Stimulated activated CD4-positive, alpha-beta T cell treated with anti-CD3 and anti-CD28 coated beads, Interleukin-4, amount 100 ng/mL, for 24 hours (primary cell): ENCODE measurements at places on chromosomes 7 and 10.

- DNase-seq = no peak
Observed at GRCh38 chr7:51160411-51160810, 156.2 kb downstream of the COBL start.

- no peak for DNase-seq
Observed at GRCh38 chr10:98331885-98332284, 63.9 kb upstream of the LOXL4 start.

DNA sequence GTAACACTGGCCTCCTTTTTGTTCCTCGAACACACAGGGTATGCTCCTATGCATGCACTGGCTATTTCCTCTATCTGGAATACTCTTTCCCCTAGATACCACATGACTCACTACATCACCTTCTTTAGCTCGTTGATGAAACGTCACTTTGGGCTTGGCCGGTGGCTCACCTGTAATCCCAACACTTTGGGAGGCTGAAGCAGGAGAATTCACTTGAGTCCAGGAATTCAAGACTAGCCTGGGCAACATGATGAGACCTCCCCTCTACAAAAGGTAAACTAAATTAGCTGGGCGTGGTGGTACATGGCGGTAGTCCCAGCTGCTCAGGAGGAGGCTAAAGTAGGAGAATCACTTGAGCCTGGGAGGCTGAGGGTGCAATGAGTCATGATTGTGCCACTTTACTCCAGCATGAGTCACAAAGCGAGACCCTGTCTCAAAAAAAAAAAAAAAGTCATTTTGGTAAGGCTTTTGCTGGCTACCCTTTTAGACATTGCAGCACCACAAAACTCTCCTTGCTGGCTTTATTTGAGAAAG is 14.5 kb downstream of the ANKIB1 start:
- DNase-seq = no peak

DNA sequence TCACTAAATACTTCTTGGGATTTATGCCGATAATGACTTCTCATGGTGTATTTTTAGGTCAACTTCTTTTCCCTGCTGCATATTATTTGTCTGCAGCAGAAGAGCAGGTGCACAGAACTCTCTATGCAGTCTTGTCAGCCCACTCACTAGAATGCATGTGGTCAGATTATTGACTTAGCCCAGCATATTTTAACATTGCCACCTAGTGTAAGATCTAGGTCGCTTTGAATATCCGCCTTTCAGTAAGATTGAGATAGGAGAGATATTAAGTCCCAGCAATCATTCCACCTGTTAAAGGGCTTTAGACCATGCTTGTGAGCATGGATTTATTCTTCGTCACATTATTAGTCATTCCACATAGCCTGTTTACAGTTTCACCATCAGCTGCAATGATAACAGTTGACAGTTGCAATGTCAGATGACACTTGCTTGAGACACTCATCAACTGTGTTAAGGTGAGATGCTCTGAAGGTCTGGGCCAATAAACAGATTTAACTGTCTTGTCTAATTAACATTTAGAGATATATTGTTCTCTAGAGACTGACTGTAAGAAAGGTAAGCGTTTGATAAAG is 491.7 kb downstream of the ARL4A start:
- no peak for DNase-seq

- DNase-seq = no peak
Observed at GRCh38 chr10:129924375-129925085, 39.5 kb downstream of the EBF3 start.

DNA sequence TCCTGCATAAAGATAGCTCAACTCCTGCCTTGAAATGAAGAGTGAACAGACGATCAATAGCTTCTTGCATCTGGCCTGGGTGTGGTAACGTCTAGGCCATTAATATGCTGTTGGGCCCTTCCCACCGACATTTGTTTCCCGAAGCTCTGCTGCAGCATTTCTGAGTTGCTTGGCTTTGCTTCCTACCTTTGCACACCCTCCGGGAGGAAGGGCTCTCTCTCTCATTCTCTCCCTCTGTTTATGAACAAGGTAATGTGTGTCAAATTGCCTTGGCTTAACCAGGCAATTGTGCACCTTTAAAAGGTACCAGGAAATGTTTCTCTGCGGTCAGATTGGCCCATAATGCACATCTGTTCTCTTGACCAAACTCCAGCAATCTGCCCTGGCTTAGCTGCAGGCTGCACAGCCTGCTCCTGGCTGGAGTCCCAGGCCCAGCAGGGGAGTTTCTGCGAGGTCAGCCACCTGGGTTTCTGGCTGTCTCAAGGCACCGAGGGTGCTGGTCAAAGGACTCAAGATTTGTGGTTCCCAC is 223.7 kb downstream of the SNX10 start:
- no peak for DNase-seq

DNA sequence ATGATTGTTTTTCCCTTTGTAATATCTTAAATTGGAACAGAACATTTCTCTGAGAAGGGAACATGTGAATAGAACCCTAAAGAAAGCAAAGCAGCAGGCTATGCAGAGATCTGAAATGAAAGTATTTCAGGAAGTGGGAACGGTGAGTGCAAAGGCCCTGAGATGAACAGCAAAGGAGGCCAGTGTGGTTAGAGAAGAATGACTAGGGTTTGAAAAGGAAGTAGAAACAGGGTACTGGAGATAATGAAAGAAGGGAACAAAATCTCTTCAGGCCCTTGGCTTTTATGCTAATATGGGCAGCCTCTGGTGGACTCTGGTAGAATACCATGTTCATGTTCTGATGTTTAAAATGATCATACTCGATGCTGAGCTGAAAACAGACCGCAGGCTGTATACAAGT is 22.2 kb downstream of the ARHGAP21 start:
- no peak for DNase-seq

DNA sequence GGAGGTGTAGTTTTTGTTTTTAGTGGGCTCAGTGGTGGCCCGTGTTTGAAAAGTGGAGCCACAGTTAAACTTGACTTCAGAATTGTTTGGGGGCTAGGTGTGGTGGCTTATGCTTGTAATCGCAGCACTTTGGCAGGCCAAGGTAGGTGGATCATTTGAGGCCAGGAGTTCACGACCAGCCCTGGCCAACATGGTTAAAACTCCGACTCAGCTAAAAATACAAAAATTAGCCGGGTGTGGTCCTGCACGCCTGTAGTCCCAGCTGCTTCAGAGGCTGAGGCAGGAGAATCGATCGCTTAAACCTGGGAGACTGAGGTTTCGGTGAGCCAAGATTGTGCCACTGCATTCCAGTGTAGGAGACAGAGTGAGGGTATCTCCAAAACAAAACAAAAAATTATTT is 1.8 kb downstream of the CCT6A start:
- no peak for DNase-seq

DNA sequence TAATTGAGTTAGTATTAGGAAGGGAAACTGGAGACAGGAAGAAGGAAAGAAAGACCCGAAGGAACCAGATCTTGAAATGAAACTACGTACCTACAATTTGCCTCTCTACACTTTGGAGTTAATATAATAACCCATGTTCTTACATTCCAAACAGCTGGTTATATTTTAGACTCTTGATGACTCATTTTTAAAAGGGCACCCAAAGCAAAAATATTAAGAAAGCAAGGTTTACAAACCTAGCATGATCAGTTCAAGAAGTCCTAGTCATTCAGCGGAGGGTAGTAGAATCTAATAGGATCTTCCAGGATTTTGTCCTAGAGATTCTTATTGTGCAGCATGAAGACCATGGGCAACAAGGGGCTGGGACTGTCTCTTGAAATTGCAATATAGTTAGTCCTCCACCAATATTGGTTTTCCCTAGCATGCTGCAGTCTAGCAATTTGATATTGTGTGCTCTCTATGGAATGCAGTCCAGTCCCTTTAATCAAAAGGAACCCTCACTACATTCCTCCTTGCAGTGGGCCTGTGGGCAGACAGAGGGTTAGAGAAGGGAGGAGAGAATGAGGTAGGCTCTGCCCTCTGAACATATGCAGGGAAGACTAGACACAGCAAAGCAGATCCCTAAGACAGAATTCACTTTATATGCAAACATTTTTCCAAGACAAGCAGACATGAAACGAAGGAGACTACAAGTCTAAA is 230.3 kb downstream of the INHBA start:
- DNase-seq = no peak

DNA sequence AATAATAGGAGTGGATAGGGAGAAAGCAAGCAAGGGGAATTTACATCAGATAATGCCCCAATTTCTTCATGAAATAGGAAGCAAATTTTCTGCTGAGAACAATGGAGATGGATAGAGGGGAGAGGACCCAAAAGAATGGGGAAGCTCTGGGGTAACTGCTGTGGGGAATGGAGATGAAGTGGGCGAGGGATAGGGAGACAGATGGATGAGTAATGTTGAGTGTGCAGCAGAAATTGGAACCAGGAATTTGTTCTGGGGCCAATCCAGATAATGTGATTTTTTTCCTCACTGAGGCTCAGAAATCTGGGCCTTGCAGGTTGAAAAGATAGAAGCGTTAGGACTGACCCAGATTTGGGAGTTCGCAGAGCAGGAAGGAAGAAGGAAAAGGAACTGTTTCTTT is 24.5 kb upstream of the MRC1 start:
- DNase-seq = no peak

- no peak for DNase-seq
Observed at GRCh38 chr7:91193141-91193540, 71.1 kb upstream of the FZD1 start.

GRCh38 chr7:105306298-105306748 is 82.4 kb downstream of the SRPK2 start:
- DNase-seq = no peak

- no peak for DNase-seq
Observed at GRCh38 chr10:100382553-100382952, 35.5 kb downstream of the SCD start.

- DNase-seq = no peak
Observed at GRCh38 chr7:106617860-106618259, 43.1 kb downstream of the CCDC71L start.

- DNase-seq = no peak
Observed at GRCh38 chr10:11048707-11049278, 31.1 kb downstream of the CELF2 start.

DNA sequence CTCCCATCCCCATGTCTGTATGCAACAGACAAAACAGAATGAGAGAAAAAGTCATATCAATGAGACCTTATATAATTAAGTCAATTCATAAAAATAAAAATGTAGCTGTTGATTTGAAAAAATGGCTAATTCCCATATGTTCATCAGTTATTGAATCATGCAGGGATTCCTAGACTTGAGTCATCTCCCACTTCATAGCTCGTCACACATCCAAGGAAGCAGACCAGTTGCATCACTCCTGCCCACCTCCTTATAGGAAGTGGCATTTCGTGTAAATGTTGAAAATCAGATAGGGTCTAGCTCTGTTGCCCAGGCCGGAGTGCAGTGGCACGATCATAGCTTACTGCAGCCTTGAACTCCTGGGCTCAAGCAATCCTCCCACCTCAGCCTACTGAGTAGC is 56.1 kb upstream of the SH2B2 start:
- DNase-seq = no peak

DNA sequence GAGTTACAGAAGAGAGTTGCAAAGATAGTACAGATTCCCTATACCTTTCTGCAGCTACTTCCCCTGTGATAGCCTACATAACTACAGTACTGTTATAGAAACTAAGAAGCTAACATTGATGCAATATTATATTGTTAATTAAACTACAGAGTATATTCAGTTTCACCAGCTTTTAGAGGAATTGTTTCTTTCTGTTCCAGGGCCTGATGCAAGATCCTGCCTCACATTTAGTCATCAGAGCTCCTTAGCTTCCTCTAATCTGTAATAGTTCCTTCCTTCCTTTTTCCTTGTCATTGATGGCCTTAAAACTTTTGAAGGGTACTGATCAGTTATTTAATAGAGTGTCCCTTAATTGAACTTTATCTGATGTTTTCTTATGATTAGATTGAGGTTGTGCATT is 56.8 kb downstream of the SDHAF3 start:
- no peak for DNase-seq

DNA sequence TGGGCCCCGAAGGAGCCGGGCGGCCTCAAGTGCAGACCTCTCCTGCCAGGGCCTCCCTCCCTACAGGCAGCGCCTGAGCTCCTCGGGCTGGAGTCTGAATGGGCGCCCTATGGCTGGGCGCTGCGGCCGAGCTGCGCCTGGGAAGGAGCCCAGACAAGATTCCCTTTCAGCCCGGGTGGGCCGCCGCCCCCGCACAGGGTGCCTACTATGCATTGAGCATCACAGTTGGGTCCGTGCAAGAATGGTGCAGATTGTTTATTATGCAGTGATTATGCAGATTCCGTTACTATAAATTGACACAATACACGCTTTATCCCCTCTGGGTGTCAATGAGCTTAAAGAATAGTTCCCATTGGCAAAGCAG is 77.2 kb upstream of the PDGFA start:
- no peak for DNase-seq

- no peak for DNase-seq
Observed at GRCh38 chr10:12873172-12873571, 128.3 kb downstream of the CCDC3 start.

GRCh38 chr7:28382144-28382543 is 30.2 kb upstream of the CREB5 start:
- DNase-seq = no peak

DNA sequence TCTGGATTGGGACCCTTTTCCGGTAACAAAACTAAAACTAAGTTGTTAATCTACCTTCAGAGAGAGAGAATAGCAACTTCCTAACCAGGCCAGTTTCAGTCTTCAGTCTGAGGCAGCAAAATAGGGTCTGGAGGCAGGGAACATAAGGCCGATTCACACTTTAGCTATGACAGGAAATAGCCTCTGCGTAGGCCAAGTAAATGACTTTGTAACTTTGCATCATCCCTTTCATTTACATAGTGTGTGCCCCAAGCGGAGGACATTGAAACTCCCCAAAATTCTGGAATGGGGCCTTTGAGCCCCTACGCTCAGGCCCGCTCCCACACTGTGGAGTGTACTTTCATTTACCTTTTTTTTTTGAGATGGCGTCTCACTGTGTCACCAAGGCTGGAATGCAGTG is 1.7 kb upstream of the UPP1 start:
- DNase-seq = peak; percentile 28

DNA sequence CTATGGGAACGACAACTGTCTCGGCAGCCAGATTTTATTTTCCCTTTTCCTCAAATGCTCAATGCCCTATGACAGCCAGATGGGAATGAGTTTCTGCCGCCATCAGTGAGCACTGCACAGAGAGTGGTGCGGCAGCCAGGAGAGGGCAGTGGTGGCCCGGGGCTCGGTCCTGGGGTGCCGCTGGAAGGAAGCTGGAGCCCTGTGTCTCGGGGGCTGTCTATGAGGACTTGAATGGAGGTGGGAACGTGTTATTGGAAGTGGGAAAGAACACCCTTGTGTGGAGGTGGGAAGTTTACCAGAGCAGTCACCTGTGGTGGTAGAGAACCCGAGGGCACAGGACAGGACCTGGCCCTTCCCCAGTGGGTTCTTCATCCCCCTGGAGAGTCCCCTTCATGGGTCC is 35.8 kb downstream of the JAKMIP3 start:
- DNase-seq = no peak

DNA sequence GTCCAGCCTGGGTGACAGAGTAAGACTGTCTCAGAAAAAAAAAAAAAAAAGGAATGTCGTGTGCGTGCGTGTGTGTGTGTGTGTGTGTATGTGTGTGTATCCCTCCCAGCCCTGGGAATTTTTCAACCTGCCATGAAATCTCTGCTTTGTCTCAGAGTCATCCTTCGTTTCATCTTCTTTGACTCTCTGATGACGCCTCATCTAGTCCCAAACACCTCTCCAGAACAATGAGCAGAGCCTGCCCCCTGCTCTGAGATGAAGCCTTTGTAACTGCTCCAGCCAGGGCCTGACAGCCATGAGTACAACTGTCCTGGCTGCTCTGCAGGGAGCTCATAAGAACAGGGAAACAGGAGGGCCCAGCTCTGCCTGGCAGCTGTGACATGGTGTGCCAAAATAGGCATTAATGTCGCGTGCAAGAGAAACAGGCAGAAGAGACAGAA is 149.5 kb downstream of the FAM107B start:
- no peak for DNase-seq
